ENCODE measurements at places on chromosomes 3 and 15.

DNA sequence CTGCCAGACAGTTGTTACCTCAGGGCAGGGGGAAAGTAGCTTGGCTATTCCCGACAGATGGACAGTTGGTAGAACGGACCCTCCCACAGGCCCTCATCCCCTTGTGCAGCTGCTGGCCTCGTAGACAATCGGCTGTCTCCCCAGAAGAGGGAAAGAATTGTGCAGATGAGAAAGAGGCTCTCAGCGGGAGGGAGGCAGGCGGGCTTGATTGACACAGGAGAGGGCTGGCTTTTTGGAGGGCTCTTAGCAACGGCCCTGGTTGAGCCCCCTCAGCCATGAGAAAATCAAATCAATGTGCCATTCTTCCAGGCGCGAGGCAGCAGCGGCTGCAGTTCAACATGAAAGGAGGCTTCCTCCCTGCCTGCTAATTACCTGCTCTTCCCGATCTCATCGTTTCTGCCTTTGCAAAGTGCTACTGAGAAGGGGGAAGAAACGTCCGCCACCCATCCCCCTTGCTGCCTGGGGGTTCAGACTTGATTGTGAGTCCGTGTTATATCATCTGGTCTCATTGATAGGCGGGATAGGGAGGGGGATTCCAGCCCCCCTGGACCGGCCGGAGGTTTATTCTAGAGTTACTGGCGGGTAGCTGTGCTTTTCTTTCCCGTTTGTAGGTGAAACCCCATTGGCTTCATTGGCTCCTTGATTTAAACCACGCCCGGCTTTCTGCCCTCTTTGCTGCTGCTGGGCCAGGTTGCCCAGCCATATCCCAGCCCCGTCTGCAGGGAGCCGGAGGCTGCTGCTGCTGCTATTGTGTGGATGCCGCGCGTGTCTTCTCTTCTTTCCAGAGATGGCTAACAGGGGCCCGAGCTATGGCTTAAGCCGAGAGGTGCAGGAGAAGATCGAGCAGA lies at the start of gene TAGLN3:
Gene TAGLN3 (plus strand): TSS at position 287 of the 848 bp plus-strand sequence. CDS start 501 bp downstream, at position 788.
- DNase-seq = peak; percentile 97

DNA sequence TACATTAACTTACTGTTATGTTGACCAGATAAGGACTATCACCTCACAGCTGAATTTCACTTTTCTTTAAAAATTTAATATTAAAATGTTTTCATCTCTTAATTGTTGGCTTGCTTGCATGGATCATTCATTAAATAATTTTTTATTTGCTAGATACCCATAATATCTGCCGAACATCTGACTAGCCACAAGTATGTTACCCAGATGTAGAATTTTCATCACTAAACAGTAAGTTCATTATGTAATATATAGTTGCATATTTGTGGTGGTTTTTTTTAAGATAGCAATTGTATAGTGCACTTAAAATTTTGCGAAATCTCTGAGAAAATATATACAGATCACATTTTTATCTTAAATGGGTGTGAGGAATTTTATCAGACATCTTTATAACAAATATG lies 190.4 kb downstream of the MBNL1 start:
- no peak for DNase-seq

GRCh38 chr15:43516801-43517353 lies 531 bp upstream of the MAP1A start:
- peak; percentile 94 for DNase-seq

GRCh38 chr15:20356444-20356910 lies 185.1 kb downstream of the GOLGA6L6 start:
- DNase-seq = no peak

DNA sequence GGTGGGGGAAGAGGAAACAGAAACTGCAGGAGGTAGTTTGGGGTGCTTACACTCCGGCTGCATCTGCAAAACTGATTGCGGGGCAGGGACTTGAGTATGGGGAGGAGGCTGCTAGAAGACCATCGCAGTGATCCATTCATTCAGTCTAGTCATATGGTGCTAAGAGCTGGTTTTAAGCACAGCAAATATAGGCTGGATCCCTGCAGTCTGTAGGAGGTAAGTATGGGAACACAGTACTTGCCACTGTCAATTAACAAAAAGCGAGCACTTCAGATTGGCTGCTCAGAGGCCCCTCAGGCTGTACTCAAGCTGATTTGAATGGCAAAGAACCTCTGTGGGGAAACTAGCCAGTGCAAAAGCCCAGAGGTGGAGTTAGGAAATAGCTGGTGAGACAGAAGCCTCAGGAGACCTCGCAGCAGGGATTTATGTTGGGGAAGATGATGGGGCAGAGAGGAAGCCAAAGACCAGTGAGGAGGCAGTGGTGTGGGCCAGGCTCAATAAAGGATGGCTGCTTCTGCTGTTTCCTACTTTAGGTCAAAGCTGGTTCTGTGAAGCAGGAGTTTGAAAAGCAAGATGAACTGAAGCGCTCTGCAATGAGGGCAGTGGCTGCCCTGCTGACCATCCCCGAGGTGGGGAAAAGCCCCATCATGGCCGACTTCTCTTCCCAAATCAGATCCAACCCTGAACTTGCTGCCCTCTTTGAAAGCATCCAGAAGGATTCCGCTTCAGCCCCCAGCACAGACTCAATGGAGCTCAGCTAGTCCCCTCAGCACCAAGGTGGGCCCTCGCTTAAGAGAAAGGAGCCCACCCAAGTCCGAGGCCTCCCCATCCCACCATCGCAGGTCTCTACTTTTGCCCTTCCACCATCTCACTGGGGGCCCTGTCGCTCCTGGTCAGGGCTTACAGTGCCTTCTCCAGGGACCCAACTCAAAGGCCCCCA lies 7.9 kb downstream of the RPL32 start:
- peak; percentile 43 for DNase-seq
